Cortex of kidney (tissue), 1 donor: ENCODE measurements at places on chromosomes 7 and 10.

DNA sequence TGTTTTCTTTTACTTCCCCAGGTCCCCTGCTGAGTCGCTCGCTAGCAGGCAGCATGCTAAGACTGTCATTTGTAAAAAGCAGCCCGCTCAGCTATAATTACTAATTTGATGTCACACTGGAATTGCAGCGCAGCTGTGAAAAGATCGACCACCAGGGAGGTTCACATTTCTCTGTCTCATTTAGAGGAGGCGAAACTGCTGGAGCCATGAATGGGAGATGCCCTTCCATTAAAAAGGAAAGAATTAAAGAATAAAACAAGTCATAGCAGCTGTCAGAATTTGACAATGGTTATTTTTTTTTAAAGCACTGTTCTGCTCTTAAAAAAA, 153.5 kb downstream of the PIP4K2A start:
- DNase-seq, result no peak

- no peak for DNase-seq
Observed at GRCh38 chr7:20542594-20542993, 72.9 kb upstream of the ABCB5 start.

DNA sequence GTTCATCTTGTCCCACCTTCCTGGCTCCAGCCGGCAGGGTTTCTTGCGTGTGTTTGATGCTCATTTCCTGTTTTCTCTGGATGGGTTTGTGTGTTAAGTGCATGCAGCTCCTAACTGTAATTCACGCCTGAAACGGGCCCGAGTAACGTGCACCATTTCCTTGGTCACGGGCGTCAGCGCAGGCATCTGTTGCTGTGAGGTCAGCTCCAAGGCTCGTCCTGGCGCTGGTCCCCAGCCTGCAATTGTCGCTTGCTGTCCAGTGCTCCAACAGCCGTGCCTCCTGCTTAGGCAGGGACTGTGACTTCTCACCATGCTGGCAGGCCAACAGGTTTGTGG, 201.1 kb downstream of the GLRX3 start:
- DNase-seq, result no peak

DNA sequence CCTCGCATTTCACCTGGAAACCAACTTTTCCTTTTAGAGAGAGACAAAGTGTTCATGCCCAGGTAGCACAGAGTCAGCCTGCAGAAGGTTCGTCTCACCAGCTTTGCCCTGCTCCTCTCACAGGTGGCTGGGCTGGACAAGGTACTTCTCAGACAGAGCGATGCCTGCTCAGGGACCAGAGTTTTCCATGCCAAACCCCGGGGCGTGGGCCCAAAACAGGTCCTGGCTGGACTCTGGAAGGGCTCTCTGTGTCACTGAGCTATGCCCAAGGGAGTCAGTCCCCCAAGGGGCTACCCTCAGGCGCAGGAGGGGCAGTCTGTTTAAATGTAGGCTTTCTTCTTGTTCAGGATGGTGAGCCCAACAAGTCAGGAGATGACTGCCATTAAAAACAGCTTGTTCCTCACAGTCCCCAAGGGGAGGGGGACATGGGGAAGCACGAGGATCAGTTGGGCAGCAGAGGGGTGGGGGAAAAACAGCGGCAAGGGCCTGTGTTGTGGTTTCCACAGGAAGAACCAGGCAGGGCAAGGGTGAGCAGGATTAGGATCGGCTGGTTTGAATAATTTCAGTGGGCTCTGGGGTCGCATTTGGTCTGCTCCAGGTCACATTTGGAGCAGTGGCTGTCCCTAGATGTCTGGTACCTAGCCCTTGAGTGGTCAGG, 55.5 kb upstream of the FIGNL1 start:
- DNase-seq, result no peak

DNA sequence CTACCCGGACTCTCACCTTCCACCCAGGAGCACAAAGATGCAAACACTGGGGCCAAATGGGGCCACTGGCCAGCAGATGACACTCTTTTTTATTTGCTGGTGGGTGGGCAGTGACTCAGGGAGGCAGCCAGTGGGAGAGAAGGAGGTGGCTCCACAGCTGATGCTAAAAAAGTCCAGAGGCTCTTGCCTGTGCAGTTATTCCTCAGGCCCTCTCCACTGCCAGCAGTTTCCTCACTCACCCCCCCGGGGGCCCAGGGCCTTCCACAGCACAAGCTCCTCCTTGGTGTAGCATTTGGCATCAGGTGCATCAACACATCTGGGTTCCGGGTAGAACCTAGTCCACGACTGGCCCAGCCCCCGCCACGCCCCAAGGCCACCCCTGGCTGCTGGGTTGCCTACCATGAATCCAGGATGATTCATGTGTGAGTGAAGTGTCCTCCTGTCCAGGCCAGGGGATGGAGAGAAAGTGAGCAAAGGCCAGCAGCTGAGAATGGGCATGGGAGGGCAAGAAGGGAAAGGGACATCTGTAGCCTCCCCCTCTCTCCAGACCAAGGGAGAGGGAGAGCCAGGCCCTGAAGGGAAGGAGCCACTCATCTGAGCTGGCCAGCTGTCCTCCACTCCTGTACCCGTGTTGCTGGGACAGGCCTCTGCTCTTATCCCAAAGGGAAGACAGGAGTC, 1.7 kb upstream of the KCNH2 start:
- no peak for DNase-seq

DNA sequence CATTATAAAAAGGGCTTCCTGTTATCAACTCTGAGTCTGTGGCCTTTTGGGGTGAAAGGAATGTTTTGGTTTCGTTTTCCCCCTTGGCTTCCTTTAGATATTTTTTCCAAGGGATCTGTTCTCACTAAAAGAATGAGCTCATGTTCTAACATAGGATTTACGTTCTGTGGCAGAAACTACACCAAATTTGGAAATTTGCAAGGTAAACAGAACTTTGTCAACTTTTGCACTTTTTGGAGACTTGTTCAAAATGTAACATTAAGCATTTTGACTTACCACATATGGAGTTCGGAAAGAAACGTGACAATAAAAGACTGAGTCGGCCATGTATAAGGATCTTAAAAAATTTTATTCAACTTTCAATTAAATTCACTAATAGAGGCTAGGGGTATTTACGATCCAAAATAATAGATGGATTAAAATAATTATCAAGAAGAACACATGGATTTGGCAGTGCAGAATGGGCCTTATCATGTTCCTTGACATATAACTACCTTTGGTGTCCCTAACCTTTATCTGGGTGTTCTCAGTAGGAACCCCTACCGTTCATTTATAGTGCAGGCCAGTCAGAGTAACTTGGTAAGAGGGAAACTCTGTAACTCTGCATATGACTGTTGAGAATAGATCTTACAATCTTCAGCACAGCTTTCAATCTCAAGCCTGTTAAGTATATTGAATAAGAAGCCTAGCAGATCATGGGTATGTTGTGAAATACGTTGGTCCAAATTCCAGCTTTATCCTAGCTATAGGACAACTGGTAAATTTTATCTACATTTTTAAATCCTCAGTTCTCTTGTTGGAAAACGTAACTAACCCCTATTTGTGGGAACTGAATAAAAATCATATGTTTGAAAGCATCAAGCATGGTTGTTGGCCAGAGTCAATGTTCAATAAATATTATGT, 11.8 kb downstream of the CPED1 start:
- DNase-seq, result no peak

DNA sequence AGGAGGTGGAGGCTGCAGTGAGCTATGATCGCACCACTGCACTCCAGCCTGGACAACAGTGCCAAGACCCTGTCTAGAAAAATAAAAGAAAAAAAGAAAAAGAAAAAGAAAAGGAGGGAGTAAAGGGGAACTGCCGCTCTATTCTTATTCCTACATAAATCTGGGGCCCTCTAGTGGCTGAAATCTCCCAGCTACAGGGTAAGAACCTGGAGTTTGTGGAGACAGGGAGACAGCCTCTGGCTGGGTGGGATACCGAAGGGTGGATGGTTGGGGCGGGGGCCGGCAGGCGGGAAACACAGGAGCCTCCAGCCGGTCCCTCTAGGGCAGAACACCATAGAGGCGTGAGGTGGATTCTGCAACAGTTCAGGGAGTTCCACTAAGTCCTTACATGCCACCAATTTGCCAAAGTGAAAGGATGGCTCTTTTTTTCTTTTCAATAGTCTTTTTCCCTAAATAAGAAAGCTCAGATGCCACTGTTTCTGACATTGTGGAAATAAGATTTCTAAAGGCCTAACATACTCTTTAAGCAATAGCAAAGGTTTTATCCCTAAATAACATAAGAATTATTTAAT, 117.3 kb downstream of the SVIL start:
- DNase-seq, result no peak

DNA sequence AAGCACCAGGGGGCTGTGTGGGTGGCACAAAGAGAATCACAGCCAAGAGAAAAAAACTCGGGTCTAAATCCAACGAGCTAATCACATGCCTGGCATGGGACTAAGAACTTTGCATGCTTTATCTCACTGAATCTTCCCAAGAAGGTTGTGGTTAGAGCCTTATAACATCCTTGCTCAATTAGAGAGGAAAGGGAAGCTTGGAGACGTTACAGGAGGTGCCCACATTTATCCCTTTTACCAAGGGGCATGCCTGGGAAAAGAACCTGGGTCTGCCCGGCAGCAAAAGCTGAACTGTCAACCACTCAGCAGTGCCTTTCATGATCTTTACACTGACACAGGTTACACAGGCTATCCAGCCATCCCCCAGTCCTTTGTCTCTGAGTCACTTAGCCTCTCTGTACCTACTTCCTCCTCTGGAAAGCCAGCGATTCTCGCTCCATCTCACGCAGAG, 190.1 kb downstream of the PRPF18 start:
- no peak for DNase-seq

GRCh38 chr7:48300301-48300700, 129.0 kb downstream of the ABCA13 start:
- DNase-seq, result no peak

GRCh38 chr10:24382979-24383663, 174.2 kb downstream of the KIAA1217 start:
- no peak for DNase-seq

DNA sequence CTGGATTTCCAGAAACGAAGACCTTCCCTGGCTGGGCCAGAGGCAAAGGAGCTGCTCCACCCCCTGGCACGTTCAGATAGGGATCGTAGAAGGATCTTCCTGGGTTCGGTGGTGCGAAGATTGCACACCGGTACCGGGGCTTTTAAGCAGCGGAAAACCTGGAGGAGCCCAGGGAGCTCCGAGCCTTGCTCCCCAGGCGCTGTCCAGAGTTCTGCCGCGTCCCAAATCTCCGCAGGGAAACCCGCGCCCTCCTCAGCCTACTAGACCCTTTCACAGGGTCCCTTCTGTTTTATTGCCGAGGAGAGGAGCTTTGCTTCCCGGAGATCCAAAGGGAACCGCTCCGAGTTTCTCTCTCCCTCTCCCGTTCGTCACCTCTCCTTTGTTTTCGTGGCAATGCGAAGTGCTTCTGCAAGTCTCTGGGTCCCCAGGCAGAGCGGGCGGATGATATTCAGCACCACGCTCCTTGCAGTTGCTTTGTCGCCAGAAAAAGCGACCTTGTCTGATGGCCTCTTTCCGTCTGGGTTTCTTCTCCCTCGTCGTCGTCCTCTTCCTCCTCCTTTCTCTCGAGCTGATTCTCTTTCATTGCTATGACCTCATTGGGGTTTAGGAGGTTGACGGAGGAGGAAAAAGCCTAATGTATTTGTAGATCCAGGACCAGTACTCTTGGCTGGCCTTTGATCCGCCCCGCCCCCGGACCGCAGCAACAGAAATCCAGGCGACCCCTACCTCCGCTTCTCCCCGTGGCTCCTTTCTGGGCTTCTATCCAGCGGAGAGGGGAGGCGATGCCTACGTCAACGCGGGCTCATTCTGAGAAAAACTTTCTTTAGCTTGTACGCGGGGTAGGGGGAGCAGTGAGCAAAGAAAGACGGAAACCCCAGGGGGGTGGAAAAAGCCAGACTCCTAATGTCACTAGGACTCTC, at the start of gene TMEM196:
TSS of gene TMEM196 (minus strand) at position 777 of the 920 bp plus-strand sequence. CDS start 921 bp downstream, outside the sequence.
- DNase-seq, result no peak

DNA sequence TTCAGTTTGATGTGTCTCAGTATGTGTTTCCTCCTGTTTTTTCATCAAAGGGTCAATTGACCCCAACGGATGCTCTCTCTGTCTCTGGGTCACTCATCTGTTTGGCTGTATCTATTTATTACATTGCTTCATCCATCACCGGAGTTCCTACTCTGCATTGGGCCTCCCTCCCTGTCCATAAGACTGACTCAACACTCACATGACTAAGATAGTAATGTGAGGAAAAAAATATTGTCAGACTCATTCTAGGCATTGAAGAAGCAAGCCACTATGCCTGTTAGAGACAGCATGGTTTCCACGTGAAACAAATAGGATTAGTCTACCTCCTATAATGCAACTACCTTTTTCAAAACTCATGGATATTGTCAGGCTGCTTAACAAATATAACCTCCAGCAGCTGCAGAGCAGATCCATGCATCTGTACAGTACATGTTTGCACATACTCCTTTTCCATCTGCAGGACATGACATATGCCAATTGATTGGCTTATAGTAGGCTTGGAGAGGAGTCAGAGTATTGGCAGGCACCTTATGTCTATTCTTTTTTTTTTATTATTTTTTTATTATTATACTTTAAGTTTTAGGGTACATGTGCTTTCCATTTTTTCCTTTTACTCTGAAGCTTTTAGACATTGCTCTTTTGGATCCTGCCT, 275.2 kb downstream of the LRRTM3 start:
- DNase-seq, result no peak

DNA sequence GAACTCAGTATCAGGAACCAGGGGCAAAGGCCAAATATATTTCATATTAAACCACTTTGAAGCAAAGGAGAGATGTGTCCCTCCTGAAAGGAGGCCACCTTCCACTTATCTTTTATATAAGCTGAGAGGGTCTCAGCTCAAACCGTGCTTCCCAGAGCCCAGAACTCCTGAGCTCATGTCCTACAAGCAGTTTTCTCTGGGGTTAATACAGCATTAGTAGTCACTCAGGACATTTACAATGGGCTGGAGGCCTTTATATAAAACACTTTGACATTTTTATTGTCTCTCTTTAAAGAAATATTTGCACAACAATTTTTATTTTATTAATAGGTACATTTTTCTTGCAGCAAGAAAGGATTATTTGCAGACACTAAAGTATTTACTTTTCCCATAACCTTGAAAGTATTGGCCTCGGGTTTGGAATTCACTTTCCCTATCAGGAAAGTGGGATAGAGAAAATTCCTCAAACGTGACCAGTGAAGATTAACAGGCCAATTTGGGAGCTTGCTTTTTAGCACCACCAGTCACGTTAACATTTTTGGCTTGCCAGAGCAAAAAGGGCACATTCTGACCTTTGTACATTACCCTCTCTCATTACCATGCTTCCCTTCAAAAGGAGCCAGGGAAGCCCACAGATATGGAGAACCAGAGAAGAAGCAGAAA, 464.9 kb upstream of the NRP1 start:
- DNase-seq, result no peak

DNA sequence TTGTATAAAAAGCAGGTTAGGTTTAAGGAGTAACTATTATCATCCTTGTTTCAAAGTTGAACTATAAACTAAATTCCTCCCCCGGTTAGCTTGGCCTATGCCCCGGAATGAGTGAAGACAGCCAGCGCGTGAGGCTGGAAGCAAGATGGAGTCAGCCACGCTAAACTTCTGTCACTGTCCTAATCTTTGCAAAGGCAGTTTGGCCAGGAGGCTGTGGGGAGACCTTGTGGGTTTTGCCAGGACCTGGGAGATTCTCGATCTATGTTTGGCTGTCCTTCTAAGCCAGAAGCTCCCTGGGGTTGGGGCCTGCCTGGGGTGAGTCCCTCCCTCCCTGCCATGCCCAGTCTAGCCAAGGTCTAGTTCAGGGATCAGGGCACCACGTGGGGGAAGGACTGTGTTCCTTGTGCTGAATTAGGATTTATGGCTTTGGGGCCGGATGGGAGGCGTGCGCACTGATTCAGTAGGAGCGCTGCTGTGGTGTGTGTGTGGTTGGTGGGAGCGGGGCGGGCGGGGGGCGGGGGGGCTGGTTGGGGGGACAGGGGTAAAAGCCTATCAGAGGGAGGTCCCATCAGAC, 871 bp upstream of the GTF2IRD1 start:
- DNase-seq, result no peak

- no peak for DNase-seq
Observed at GRCh38 chr7:2688409-2689342, 674 bp downstream of the AMZ1 start.
